ENCODE measurements at places on chromosomes 7 and 10.

DNA sequence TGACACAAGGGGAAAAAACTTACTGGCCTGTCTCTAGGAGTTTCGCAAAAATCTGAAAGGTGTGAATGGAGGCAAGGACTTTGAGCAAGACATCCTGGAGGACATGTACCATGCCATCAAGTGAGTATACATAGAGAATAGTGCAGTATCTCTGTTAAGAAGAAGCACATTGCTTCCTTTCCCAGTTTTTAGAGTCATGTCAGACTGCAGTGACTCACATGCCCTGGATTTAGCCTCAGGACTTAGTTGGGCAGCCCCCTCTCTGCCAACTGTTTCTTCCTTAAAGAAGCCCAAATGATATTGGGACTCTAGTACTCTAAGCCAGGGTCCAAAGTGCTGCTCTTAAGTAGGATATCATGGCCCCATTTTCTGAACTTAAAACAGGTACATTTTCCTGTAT, 28.1 kb upstream of the NFKB2 start:
- no peak for DNase-seq

DNA sequence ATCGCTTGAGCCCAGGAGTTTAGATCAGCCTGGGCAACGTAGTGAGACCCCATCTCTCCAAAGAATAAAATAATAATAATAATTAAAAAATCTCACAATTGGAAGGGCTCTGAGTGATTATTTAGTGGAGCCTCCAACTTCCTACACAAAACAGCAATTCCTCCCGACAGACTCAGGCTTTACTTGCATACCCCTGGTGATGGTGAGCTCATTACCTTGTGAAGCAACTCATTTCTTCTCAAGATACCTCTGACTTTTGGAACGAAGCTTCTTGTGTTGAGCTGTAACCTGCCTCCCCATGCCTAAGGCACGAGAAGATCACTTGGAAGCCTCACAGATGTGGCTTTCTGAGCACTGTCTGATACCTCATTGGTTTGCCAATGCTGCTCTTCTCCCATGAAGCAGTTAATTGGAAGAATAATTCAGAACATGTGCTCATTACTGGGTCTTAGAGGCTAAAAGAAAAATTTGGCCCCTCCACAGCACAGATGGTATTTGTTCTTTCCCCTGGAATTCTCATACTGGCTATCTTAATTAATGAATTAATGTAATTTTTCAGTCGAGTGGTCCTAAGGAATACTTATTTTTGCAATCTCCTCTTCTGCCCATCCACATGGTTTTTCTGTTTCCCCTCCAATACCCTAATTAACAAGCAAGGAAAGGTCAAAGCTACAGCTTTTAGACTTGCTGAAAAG, 769.0 kb downstream of the TYW1 start:
- DNase-seq = no peak

DNA sequence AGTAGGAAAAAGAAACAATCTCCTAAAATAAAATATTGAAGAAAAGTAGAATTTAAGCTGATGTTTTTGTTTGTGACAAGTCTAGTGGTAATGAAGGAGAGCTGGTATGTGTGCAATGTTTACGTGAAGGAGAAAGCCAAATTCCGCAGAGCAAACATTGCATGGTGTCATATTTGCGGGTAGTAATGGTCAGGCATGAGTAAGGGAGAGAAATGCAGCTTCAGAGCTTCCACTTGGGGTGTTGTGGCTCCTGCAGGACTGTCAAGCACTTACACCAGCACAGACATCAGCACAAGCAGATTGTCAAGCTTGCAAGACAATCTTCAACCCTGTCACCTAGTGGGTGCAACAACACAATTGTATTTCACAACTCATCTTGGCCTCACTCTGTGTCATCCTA, 136.5 kb upstream of the ETV1 start:
- DNase-seq = no peak

GRCh38 chr7:27967639-27968038, 213.0 kb downstream of the JAZF1 start:
- DNase-seq = no peak

DNA sequence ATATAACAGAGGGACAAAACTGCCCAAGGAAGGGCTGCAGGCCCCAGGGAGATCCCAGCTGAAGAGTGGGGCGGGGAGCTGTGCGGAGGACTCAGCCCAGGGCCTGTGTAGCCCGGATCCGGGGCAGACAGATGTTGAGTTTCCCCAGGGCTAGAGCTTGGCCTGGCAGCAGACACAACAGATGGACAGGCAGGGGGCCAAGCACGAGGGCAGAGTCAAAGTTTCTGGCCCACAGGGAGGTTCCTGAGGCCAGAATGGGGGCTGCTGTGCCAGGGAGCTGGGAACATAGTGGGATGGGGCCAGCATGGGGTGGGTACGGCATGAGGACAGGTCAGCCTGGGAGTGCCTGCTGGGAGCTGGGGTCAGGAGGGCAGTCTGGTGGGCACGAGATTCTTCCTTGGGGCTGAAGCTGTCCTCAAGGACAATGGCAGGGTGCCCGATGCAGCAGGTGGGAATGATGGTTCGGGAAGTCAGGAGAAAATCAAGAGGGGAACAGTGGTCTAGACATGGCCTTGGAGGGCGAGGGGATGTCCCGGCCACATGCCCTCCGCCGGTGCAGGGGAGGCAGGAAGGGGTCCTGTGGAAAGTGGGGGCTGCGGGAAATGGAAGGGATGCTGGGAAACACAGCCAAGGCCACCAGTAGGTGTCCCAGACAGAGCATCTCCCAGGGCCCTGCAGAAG, 519.1 kb upstream of the FOXK1 start:
- no peak for DNase-seq

- DNase-seq = no peak
Observed at GRCh38 chr10:33618196-33618595, 283.7 kb upstream of the NRP1 start.

DNA sequence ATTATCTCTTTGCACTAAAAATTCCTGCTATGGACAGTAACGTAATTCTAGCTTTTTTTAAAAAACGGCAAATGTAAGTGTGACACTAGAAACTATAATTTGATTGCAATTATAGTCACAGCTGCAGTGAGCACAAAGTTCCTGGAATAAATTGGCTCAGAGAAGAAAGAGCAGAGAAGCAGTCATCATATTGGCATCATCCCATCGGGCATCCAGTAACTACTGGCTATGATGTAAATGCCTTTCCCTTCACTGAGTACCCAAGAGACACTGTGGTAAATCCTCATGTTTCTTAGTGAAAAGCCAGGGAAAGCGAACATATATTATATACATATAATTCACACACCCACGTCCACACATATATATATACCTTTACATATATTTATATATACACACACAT, 43.6 kb downstream of the PIP4K2A start:
- no peak for DNase-seq

DNA sequence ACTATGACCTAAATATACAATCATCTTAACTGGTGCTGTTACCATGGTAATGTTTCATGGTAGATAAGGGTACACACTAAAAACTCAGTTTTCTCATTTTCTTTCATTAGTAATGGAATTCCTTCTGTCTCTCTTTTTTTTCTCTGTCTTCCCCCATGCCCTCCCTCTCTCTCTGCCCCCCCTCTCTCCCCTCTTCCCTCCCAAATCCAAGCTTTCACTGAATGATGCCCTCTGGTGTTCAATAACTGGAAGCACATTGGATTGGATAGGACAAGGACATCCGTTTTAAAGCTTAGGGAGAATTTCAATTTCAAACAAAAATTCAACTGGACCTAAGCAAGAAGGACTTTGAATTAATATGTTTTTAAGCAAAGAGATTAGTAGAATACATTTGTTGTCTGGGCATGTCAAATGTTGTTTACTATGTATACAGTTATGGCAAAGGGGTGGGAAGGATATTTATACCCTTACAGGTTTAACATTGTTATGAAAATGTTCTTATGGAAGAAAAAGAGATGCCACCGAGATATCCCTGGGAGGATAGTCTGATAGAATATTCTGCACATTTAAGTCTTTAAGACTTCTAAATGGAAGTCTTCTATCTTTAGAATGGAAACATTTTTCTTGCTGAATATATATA, 6.1 kb downstream of the CHRM2 start:
- DNase-seq = no peak

Data from GM12891 (cell line).